ENCODE measurements at places on chromosomes 4 and X.

- no peak for DNase-seq
Observed at GRCh38 chr4:77044461-77045150, 31.2 kb downstream of the CCNI start.

GRCh38 chrX:67684136-67684535 lies 140.3 kb downstream of the AR start:
- no peak for DNase-seq

DNA sequence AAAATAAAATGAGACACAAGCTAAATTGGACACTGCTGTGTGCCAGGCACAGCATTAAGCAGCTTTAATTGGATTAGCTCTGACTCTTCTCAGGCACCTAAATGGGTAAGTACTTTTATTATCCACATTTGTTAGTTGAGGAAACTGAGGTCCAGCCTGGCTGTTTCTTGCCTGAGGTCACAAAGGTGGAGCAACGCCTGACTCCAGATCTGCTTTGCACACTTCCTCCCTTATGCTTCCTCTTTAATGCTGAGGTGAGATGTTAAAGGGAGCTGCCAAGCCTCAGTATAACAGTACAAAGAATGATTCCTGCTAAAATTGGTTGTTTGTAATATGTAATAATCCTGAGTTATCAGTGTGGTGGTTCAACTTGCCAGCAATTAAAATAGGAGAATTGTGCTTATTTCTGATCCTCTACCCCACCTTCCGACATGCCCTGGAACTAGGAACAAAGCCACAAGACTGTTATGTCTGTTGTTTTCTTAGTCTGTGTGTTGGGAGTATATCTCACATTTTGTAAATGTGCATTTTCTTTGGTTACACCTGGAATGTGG lies 74.4 kb downstream of the AFF1 start:
- peak; percentile 44 for DNase-seq

DNA sequence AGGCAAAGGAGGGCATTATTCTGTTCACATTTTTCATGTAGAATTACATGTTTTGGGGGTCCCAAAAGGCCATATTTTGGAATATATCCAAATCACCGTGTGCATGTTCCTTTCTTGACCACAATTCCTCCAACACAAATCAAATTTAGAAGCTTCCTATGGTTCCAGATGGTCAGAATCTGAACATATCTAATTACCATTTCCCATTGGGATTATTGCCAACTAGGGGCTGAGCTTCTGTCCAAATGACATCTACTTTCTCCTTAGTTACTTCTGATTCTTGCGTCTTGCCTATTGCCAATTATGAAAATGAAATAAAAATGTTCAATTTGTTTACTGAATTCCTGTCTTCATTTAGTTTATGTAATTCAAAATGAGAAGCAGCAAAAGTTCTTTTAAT lies 163.7 kb downstream of the CPE start:
- DNase-seq, result no peak

DNA sequence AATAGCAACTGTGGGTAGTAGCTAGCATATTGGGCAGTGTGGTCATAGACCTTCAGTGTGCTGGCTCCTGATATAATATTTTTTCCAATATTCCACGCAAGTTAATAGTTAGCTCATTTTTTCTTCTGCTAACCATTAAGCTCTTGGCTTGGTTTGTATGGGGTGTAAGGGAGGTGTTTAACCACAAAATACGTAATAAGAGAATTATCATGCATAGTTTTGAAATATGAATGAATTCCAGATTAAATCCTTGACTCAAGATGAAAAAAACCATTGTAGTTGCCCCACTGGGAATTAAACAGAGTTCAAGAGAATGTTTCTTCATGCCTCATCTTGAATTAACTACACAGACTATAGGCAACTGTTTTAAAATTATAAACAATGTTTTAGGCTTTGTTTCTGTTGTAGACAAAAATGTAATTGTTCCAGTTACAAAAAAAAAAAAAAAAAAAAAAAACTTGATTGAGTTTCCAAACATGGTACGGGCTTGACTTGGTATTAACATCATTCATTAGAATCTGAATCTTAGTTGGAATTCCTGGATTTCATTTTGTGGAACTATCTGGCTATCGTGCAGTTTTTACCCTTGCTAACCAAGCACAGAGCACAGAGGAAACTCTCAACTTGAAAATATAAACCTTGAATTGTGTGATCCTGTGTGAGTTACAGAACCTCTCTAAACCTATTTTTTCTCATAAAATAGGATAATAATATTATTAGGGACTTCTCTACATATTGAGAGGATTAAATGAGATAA lies 28.4 kb downstream of the CXCL1 start:
- no peak for DNase-seq

DNA sequence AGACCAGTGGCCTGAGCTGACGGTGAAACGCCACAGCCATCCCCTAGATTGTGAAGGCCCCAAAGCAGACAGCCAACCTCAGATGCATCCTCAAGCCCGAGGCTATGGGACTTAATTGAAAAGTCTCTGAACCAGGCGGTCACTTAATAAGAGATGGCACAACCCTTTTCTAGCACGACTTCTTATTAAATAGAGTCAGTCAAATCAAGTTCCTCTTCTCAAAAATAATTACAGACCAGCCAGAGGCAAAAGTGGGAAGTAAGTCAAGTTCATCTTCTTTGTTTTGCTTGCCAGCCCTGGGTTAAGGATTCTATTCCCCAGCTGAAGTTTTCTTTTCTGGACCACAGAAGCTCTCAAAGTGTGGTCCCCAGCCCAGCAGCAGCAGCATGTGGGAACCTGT lies 9.7 kb upstream of the SH3KBP1 start:
- no peak for DNase-seq

DNA sequence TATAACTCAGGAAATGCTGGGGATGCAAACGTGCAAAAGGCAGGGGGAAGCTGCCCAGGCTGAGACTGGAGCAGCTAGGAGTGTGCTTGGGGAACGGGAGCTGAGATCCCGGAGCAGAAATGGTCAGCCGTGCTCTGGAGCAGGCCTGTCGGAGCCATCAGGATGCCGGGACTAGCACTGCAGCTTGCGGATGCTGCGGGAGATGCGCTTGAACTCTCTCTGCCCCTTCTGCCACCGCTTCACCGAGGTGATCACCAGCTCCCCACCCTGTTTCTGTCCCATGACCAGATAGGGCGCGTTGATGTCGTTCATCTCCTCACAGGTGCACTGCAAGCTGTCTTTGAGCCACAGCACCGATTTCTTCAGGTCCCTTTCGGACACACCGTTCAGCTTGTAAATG lies 7.6 kb downstream of the SFRP2 start:
- no peak for DNase-seq

DNA sequence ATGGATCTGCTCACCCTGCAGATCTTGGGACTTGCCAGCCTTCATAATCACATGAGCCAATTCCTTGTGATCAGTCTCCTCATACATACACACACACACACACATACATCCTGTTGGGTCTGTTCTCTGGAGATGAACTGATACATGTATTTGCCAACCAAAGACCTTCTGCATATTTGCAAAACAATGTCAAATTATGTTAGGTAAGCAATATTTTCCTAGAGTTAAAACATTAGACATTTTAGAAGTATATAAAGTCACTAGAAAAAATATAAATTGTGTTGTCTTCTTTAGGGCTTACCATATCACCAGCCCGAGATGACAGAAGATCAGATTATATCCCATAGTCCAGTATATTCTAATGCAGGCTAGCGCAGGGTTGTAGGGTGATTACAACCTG lies 156.0 kb downstream of the DCHS2 start:
- DNase-seq, result no peak
